ENCODE measurements at places on chromosomes 4 and X. TPM values are rescaled to one million over a fixed set of nuclear protein-coding genes. Genes with fewer than 3 reads are reported as not detected.

DNA sequence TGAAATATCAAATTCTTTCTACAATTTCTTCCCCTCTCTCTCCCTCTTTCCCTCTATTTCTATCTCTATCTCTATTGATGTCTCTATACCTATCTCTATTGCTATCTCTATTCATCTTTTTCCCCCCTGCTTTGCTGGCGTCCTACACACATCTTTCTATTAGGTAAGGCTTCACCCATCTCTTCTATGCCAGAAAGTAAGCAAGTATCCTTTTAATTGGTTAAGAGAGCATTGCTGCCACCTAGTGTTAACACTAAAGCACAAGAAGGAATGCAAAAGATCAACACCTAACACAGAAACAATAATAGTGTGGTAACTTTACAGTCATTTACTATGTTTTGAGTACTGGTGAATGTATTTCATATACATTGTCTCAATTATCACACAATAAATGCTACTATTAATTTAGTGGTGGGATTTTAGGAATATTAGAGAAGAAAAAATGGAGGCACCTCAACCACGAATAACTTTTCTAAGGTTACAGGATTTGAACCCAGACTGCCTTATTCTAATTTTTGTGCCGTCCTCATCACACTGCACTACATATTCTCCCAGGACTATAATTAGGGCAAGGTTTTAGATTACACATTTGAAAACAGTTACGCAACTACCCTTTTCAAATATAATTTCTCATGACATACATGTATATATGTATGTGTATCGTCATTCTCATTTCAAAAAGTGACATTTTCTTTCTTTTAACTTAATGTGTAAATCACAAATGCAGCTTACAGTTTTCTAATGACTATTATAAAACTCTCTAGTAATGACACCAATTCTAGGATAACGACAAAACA is 3.7 kb upstream of the C4orf36 start:
- DNase-seq, result peak; percentile 78

DNA sequence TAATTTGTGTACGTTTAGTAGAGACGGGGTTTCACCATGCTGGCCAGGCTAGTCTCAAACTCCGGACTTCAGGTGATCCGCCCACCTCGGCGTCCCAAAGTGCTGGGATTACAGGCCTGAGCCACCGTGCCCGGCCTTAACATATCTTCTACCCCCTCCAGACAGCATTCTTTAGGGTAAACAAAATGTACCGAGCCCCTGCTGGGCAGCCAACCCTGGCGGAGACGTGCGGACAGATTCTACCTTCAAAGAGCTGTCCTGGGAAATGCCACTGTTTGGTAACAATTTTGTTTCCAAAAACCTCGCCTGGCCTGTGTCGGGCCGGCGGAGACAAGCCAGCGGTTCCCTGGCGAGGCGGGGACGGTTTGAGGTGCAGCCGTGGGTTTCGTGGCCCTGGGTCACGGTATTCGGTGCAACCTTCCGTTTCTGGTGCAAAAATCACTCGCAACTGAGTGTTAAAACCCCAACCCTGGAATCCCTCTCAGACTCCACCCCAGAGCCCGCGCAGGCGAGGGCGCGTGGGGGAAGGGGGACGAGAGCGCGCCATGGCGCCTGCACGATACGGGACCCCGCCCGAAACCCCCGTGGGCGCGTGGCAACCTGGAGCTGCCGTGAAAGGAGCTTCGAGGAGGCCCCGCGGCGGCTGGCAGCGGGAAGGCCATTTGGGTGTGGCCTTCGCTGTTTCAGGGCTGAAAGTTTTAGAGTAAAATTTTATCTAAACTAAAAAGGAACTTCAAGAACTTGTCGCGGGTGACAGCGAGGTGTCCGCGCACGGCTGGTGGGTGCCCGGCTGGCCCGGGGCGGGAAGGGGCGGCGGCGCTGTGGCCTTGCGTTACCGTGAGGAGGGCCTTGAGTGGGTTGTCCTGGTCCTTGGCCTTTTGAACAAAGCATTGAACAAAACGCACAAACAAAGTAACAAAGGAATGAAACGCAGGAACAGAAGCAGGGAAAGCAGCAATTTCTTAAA is 17.0 kb downstream of the MRFAP1 start:
- DNase-seq, result no peak

DNA sequence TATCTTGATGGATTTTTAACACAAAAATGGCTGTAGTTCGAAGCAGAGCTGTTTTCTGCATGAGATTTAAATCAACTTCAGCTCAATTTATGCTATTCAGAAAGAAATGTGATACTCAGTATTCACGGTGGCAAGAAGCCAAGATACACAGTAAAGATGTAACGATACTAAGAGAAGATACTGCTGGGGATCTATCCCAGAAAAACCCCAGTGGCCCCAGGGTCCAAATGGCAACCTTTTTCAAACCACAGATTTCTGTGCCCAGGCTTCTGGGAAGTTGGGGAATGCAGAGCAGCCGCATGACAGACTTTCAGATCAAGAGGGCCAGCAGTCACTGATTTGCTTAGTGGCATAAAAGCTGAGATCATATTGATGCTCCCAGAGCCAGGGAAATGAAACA is 353.9 kb downstream of the AFF2 start:
- DNase-seq, result no peak

- no peak for DNase-seq
These were observed 111.8 kb downstream of the TRAPPC11 start for GRCh38 chr4:183770906-183771305.

GRCh38 chrX:48715072-48715471 is 18.5 kb downstream of the SUV39H1 start:
- no peak for DNase-seq

DNA sequence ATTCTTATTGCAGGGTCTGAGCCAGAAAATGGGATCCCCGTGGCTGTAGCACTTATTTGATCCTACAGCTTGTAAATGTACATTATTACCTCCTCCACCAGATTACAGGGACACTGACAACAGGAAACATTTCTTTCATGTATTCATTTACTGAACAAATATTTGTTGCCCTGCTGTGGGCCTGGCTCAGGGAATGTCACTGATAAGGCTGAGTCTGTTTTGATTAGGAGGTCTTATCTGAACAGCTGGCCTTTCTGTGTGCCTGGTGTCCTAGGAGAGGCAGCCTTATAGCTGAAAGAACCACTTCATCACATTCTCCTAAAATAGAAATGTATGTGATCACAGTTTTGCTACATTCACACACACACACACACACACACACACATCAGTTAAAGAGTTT is 45.5 kb upstream of the PROM1 start:
- no peak for DNase-seq

The TRPC3 gene
- polyA plus RNA-seq, result 2.2 TPM

The ASMT gene
- polyA plus RNA-seq, result 0.10 TPM

GRCh38 chr4:158768555-158769174 is at the start of gene FNIP2:
FNIP2 (plus strand) TSS chr4:158769026; CDS start chr4:158769213, 187 bp downstream.
- DNase-seq, result peak; percentile 78

GRCh38 chr4:28490669-28491068 is 1630.0 kb downstream of the STIM2 start:
- no peak for DNase-seq

The SPATA18 gene
- 1.6 TPM for polyA plus RNA-seq

- DNase-seq, result no peak
These were observed 33.6 kb downstream of the ELOVL6 start for GRCh38 chr4:110164856-110165255.

GRCh38 chr4:107747748-107748486 is 27.9 kb upstream of the PAPSS1 start:
- no peak for DNase-seq

The PDLIM3 gene
- polyA plus RNA-seq, result 4.0 TPM

The KIT gene
- polyA plus RNA-seq, result 20.1 TPM

DNA sequence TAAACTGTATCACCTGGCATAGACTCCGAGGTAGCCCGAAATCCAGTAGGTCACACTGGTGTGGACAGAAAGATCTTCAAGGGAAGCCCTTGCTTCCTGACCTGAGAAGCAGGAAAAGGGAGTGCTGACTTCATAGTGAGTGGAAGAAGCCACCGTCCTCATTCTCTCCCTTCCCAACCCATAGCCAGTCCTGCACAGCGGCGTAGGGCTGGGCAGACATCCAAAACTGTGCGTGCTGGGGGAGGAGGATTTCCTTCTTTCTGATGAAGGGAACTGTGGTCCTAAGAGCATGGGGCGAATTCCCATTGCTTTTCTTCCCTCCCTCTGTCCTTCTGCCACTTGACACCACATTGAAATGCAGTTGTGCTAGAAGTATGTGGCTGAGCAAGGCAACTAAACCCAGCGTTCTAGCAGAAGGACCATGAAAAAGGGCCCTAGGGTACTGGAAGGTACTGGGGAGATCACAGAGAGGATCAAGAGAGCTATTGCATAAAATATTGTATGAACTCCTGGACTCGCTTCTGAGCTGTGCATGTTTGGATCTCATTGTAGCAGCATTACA is 66.9 kb downstream of the STOX2 start:
- no peak for DNase-seq

All from left kidney (tissue), 8 donors.